Fibroblast of lung (primary cell): ENCODE measurements at places on chromosomes 16 and 17. TPM values are rescaled to one million over a fixed set of nuclear protein-coding genes. Genes with fewer than 3 reads are reported as not detected.

The NSF gene
- 65.5 and 72.9 TPM in 2 replicates for polyA plus RNA-seq

The ASIC2 gene
- polyA plus RNA-seq: 0.08 and 0.16 TPM in 2 replicates

- no peaks in the 10 kb centered on the region for H3K27me3 ChIP-seq
- no peak overlapping the region for H3K27ac ChIP-seq
- H3K4me1 ChIP-seq: peaks cover 3% of the 10 kb centered on the region
- H3K36me3 ChIP-seq: no peaks in the 10 kb centered on the region
- peak overlapping the region; percentile 66 for H3K4me3 ChIP-seq
- no peak for DNase-seq
These were observed 48.3 kb upstream of the BAHCC1 start for GRCh38 chr17:81346908-81347349.

GRCh38 chr16:56479469-56479868, 28.1 kb downstream of the OGFOD1 start:
- H3K36me3 ChIP-seq: peaks cover 10% of the 10 kb centered on the region
- no peak for DNase-seq
- no peak overlapping the region for H3K4me3 ChIP-seq
- H3K27me3 ChIP-seq: no peaks in the 10 kb centered on the region
- H3K27ac ChIP-seq: no peak overlapping the region
- peaks cover 3% of the 10 kb centered on the region for H3K4me1 ChIP-seq

GRCh38 chr16:68993885-68994284, 111.6 kb upstream of the HAS3 start:
- no peaks in the 10 kb centered on the region for H3K27me3 ChIP-seq
- H3K36me3 ChIP-seq: no peaks in the 10 kb centered on the region
- H3K4me1 ChIP-seq: no peaks in the 10 kb centered on the region
- DNase-seq: peak; percentile 95
- H3K27ac ChIP-seq: peak overlapping the region; percentile 30
